ENCODE measurements at places on chromosomes 2 and 18. TPM values are rescaled to one million over a fixed set of nuclear protein-coding genes. Genes with fewer than 3 reads are reported as not detected.
A peak's percentile ranks its signal among the peaks of the same experiment; 100 is the strongest.

LRRC30 gene
- total RNA-seq, result not detected

SEPTIN10 gene
- 0.21 TPM for total RNA-seq

- H3K4me1 ChIP-seq, result no peaks in the 10 kb centered on the region
Observed at GRCh38 chr2:199806179-199806578, 44.8 kb downstream of the FTCDNL1 start.

- H3K27ac ChIP-seq, result no peak overlapping the region
- H3K36me3 ChIP-seq, result no peaks in the 10 kb centered on the region
- H3K27me3 ChIP-seq, result peaks cover 22% of the 10 kb centered on the region
- H3K4me1 ChIP-seq, result peaks cover 3% of the 10 kb centered on the region
- DNase-seq, result no peak
Observed at GRCh38 chr2:8850845-8851487, 13.6 kb upstream of the KIDINS220 start.

GRCh38 chr2:237447496-237447895, 33.5 kb upstream of the COL6A3 start:
- no peaks in the 10 kb centered on the region for H3K36me3 ChIP-seq
- peaks cover 21% of the 10 kb centered on the region for H3K4me1 ChIP-seq
- H3K4me3 ChIP-seq, result no peak overlapping the region
- H3K27ac ChIP-seq, result no peak overlapping the region
- no peaks in the 10 kb centered on the region for H3K27me3 ChIP-seq
- no peak for DNase-seq

DNA sequence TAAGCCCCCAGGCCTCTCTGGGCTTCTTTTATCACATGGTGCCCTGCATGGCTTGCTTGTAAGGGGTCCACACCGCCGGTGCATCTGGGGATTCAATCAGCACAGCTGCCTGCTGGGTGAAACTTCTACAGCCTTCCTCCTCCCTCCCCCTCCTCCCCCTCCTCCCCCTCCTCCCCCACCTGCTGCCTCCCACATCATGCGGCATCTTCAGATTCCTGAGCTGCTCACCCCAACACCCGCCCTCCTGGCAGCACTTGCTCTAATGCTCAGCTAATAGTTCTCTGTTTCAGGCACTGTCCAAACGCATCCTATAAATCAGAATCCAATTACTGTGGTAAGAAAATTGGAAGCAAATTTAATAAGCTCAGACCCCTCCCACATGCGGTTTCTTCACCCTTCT, 150.7 kb downstream of the GALNT14 start:
- no peaks in the 10 kb centered on the region for H3K36me3 ChIP-seq
- no peak overlapping the region for H3K27ac ChIP-seq
- no peaks in the 10 kb centered on the region for H3K4me1 ChIP-seq
- no peaks in the 10 kb centered on the region for H3K27me3 ChIP-seq

GRCh38 chr2:43022896-43023295, 203.5 kb downstream of the ZFP36L2 start:
- H3K36me3 ChIP-seq, result peaks cover 3% of the 10 kb centered on the region
- DNase-seq, result no peak
- H3K4me3 ChIP-seq, result no peak overlapping the region
- no peak overlapping the region for H3K27ac ChIP-seq
- H3K4me1 ChIP-seq, result peaks cover 14% of the 10 kb centered on the region

GRCh38 chr2:132404056-132404455, 12.5 kb upstream of the GPR39 start:
- H3K36me3 ChIP-seq, result no peaks in the 10 kb centered on the region
- no peak for DNase-seq
- H3K4me1 ChIP-seq, result no peaks in the 10 kb centered on the region
- no peak overlapping the region for H3K4me3 ChIP-seq

LYG1 gene
- total RNA-seq, result 0.37 TPM

CREG2 gene
- total RNA-seq, result not detected

- no peak overlapping the region for H3K27ac ChIP-seq
- DNase-seq, result no peak
- H3K27me3 ChIP-seq, result no peaks in the 10 kb centered on the region
- H3K36me3 ChIP-seq, result no peaks in the 10 kb centered on the region
- no peak overlapping the region for H3K4me3 ChIP-seq
Observed at GRCh38 chr2:241037498-241037897, 39.1 kb downstream of the SNED1 start.

MFSD6 gene
- total RNA-seq, result 45.6 TPM

DNA sequence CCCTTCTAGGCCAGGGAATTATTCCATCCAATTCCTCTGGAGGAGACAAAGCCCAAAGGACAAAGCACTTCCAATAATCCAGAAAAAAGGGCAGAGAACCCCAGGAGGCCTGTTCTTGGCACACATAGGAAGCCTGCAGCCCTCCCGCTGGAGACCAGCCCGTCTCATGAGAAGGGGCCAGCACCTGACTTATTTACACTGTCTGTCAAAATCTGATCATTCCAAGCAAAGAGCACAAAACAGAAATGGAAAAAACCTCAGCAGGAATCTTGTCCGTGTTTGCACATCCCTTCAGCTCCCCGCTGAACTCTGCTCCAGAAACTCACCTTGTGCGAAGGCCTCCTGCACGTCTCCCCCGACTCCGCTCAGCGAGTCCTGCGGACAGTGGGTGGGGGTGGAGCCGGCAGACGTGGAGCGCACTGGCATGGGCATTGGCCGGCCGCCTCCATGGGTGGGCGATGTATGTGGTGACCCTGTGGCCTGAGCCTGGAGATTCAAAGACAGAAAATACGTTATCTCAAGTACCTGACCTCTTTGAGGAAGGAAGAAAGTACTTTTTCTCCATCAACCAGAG, 46.2 kb upstream of the DNMT3A start:
- no peak overlapping the region for H3K27ac ChIP-seq
- H3K4me1 ChIP-seq, result peaks cover 13% of the 10 kb centered on the region

DNA sequence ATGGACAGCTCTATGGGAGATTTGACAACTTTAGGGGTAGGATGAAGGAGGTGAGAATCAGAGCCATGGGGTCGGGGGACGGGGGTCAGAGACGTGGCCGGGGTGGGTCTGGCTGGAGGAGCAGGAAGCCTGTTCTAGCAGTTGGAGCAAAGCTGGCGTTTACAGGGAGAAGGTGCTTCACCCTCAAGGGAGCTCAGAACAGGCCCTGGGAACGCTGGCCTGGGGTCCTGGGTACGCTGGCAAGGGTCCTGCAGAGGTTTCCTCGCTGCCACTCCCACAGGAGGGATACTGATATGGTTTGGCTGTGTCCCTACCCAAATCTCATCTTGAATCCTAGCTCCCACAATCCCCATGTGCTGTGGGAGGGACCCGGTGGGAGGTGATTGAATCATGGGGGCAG, 205.0 kb upstream of the ARL4C start:
- peaks cover 3% of the 10 kb centered on the region for H3K36me3 ChIP-seq
- peaks cover 2% of the 10 kb centered on the region for H3K4me1 ChIP-seq
- H3K27me3 ChIP-seq, result peaks cover 8% of the 10 kb centered on the region
- no peak overlapping the region for H3K27ac ChIP-seq

CYP1B1 gene
- 21.7 TPM for total RNA-seq

GRCh38 chr2:46259777-46260168, 37.4 kb upstream of the EPAS1 start:
- no peak overlapping the region for H3K27ac ChIP-seq
- no peak overlapping the region for H3K4me3 ChIP-seq
- H3K36me3 ChIP-seq, result no peaks in the 10 kb centered on the region
- peaks cover 5% of the 10 kb centered on the region for H3K27me3 ChIP-seq

CHRND gene
- total RNA-seq, result not detected

- no peaks in the 10 kb centered on the region for H3K36me3 ChIP-seq
- peaks cover 52% of the 10 kb centered on the region for H3K27me3 ChIP-seq
- peaks cover 4% of the 10 kb centered on the region for H3K4me1 ChIP-seq
- DNase-seq, result no peak
- H3K27ac ChIP-seq, result no peak overlapping the region
Observed at GRCh38 chr2:11676640-11677039, 6.6 kb upstream of the NTSR2 start.

MORN2 gene
- total RNA-seq, result 9.8 TPM

GRCh38 chr2:211611061-211611518, 927.5 kb downstream of the ERBB4 start:
- peak; percentile 0 for DNase-seq
- peaks cover 3% of the 10 kb centered on the region for H3K4me1 ChIP-seq
- peak overlapping the region; percentile 57 for H3K4me3 ChIP-seq
- no peak overlapping the region for H3K27ac ChIP-seq

DNA sequence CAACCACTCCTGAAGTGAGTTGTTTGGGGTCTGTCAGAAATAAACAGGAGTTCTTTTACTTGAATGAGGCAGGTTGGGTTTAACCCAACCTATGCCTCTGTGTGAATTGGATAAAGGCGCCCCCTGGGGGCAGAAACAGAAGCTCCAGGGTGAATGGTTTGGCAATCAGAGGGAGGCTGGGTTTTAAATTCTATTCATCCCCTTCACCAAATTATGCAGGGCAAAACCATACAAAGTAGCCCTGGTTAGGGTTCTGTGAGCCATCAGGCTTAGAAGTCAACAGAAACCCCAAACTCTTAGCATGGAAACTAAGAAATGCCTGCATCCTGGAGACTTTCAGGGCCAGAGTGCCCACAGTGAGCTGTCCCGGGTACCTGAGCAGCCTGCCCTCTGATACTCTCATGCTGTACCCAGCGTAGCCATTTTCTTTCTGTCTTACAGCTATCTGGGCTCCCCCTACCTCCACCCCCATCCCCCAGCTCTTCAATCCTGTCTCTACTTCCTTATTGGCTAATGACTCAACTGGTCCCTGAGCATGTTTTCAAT, 241.5 kb downstream of the ICOS start:
- no peak overlapping the region for H3K4me3 ChIP-seq
- no peak overlapping the region for H3K27ac ChIP-seq
- H3K36me3 ChIP-seq, result no peaks in the 10 kb centered on the region
- peaks cover 3% of the 10 kb centered on the region for H3K4me1 ChIP-seq
- peak; percentile 62 for DNase-seq

AGAP1 gene
- total RNA-seq, result 1.4 TPM

DNA sequence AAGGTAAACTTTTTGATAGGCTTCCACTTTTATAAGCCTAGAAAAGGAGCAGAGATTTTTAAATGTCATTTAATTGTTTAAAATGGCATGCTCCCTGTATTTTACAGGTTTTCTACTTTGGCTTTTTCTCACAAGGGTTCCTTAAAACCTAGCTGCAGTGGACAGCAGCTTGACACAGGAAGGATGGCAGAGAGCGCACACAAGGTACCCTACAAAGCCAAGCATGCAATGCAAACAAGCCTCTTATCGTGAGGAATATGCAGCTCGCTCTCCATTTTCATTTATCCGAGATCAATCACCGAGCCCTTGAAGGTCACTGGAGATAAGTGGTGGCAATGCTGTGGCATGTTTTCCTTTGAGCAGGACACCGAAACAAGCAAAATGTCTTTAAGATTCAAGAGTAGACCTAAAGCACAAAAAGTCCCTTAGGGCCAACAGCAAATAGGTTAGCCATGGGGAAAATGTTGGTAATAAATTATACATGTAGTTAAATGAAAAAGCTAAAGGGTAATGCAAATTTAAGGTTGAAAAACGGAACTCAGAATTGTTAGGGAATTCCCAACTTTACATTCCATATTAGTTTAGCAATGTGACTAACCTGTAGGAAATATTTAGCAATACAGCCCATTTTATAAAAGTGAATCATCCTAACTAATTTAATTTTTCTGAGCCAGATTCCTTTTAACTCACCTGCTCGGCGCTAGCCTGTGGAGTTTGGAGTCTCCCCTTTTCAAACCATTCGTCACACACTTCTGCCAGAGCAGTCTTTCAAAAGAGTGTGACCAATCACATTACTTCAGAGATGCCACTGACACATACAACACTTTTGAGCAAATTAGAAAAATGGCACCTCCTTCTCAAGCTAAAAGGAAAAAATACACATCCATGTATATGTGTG, 337.9 kb upstream of the PKDCC start:
- H3K4me3 ChIP-seq, result no peak overlapping the region
- DNase-seq, result no peak
- H3K36me3 ChIP-seq, result no peaks in the 10 kb centered on the region
- no peaks in the 10 kb centered on the region for H3K4me1 ChIP-seq
- no peaks in the 10 kb centered on the region for H3K27me3 ChIP-seq

- no peak overlapping the region for H3K27ac ChIP-seq
- H3K36me3 ChIP-seq, result no peaks in the 10 kb centered on the region
- no peak for DNase-seq
- no peak overlapping the region for H3K4me3 ChIP-seq
- H3K27me3 ChIP-seq, result no peaks in the 10 kb centered on the region
Observed at GRCh38 chr2:83015035-83015715, 1443.9 kb downstream of the SUCLG1 start.

DNA sequence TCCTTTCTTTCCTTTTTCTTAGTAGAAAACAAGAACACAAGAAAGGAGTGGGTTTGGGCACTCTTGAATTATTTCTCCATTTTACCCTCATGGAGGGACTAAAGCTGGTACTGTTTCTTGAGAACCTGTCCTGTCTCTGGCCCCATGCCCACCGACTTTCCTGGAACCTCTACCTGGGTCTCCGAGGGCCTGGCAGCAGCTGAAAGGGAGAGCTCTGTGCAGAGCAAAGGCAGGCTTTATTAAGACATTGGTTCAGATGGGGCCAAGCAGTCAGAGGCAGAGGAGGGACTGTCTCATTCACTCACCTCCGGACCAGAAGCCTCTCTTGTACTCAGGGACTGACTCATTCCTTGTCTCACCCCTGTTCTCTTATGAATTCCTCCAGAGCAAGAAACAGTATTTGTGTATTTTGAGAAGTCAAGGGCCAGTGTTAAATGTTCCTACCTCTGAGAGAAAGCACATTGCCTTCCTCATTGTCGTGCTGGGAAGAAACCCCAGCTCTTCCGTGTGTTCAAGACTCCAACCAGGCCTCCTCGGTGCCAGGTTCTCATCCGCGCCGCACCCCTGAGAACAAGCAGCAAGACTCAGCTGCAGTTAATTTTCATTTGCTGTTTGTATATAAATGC, 201.9 kb upstream of the NT5C1B start:
- peaks cover 3% of the 10 kb centered on the region for H3K36me3 ChIP-seq
- no peaks in the 10 kb centered on the region for H3K27me3 ChIP-seq
- H3K27ac ChIP-seq, result no peak overlapping the region
- DNase-seq, result no peak
- no peaks in the 10 kb centered on the region for H3K4me1 ChIP-seq

GRCh38 chr18:50847192-50847591, 27.4 kb upstream of the MRO start:
- no peaks in the 10 kb centered on the region for H3K27me3 ChIP-seq
- no peak for DNase-seq
- H3K4me3 ChIP-seq, result no peak overlapping the region
- H3K36me3 ChIP-seq, result no peaks in the 10 kb centered on the region
- no peaks in the 10 kb centered on the region for H3K4me1 ChIP-seq

GRCh38 chr18:31684279-31685096, at the start of gene B4GALT6:
TSS of gene B4GALT6 (minus strand) at chr18:31684581. CDS start at chr18:31684426, 155 bp downstream.
- H3K27ac ChIP-seq, result peak within 1 kb of the TSS; percentile 64
- H3K27me3 ChIP-seq, result peaks cover 66% of the 10 kb centered on the region
- DNase-seq, result peak; percentile 43
- H3K4me1 ChIP-seq, result peaks cover 20% of the 10 kb centered on the region
- H3K36me3 ChIP-seq, result no peaks in the 10 kb centered on the region

GRCh38 chr2:609881-610280, 67.3 kb downstream of the TMEM18 start:
- H3K4me1 ChIP-seq, result no peaks in the 10 kb centered on the region
- DNase-seq, result no peak
- no peak overlapping the region for H3K4me3 ChIP-seq
- no peak overlapping the region for H3K27ac ChIP-seq

GRCh38 chr2:44342854-44343253, 18.4 kb downstream of the PREPL start:
- no peak overlapping the region for H3K27ac ChIP-seq
- H3K36me3 ChIP-seq, result peaks cover 22% of the 10 kb centered on the region
- no peak overlapping the region for H3K4me3 ChIP-seq
- no peaks in the 10 kb centered on the region for H3K27me3 ChIP-seq
- peaks cover 5% of the 10 kb centered on the region for H3K4me1 ChIP-seq

All from activated naive CD8-positive, alpha-beta T cell treated with anti-CD3 and anti-CD28 coated beads for 36 hours (primary cell).